Activated naive CD4-positive, alpha-beta T cell treated with anti-CD3 and anti-CD28 coated beads, Interleukin-2, amount 50 U/mL, for 72 hours (primary cell): ENCODE measurements at places on chromosomes 5 and 9.
A peak's percentile ranks its signal among the peaks of the same experiment; 100 is the strongest.

DNA sequence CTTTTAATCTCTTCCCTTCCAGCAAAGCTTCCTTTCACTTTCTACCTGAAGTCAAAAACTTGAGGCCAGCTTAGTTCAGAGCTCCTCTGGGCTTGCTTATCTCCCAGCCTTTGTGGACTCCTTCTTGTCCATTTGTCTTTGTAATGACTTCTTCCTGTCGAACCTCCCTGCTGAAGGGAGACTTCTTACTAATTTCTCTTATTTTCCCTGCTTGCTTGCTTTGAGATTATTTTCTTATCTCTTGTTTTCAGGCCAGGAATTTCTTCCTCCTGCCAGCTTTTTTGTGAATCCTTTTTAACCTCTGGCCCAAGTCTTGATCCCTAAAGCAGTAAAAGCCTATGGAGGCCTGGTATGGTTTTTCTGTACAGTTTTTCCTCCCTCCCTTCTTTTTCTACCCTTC lies 46.8 kb upstream of the DHFR start:
- DNase-seq: no peak

DNA sequence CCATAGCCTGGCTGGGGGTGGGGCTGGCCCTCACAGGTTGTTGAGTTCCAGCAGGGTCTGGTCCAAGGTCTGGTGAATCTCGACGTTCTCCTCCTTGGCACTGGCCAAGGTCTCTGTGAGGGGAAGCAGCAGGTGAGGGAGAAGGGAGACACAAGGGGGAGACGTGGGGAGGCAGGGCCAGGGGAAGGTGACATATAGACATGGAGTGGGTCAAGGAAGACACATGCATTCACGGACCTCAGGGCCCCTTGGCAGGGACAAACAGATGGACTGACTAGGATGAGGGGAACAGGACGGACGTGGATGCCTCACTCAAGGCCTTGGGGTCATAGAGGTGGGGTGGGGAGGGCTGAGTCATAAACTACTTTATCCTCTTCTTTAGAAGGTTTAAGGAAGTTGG lies 7.7 kb downstream of the TPM2 start:
- DNase-seq: no peak

DNA sequence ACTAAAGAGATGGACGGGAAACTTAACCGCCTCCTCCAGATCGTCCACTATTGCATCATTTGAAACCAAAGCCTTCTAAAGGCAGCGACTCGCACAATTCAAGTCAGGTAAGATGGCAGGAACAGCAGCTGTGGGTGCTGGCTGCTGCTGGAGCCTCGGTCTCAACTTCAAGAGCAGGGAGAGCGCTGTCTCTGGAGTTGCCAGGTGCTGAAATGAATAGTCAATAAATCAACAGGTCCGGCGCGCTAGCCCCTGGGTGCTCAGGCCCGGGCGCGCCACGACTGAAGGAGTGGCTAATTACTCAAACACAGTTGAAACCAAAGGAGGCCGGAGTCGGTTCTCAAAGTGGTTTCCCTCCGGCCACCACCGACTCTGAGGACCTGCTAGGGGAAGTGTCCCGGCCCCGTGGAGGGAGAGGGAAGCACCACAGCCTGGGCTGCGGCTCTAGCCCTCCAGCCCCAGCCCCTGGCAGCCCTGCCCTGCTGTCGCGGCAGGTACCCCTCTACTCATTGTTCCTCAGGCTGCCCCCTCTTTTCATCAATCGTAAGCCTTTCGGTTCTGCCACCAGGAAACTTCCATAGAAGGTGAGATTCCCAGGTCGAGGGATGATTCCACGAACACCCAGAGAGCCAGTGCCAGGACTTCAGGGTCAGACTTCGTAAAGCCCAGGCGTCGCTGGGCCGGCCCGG lies 804 bp downstream of the TTC39B start:
- peak; percentile 71 for DNase-seq

DNA sequence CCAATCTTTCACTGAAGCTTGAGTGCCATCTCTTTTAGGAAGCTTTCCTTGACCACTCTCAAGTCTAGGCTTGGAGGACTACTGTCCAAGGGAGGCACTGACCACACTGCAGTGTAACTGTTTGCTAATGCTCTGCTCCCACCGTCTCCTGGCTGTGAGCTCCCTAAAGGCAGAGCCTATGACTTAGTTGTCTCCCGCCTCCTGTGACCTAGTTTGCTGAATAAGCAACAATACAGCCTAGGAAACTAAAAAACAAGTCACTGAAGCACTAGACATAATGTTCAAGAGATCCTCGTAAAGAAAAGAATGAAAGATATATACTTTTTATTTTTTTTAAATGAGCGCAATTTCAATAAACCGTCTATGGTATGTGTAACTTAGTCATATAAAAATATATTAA lies 31.4 kb downstream of the LIX1 start:
- DNase-seq: no peak

DNA sequence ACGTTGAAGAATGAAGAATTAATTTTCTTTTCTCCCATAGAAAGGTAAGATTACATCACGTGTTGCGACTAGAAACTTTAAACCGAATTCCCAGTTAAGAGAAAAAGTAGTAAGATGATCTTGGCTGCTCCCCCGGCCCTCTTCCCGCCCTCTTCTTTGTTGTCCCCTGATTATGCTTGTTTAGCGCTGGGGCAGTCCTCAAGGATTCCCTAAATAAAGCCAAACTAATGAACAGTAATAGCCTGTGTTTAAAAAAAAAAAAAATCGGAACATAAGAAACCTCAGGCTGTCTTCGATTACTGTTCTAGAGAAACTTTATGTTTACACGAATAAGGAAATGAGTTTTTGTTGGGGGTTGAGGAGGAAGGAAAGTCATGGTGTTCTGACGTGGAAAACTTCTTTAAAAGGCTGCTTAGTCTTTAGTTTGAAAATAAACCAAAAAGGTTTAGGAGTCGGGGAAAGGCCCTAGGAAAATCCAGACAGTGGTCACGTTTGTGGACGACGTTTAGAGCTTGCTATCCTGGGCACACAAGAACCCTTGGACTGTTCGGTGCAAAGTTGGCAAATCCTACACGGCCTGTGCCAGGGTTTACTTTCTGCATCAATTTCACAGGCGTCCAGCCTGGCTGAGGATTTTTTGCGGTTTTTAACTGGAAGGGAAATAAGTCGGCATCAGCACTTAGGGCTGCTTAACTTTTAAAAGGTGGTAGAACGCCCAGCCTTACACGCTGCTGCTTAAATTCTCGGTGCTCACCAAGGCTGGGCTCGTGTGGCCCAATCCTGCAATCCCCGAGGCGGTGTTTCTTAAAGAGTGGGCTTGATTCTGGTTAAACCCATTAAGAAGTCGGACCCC lies 1.1 kb upstream of the MAT2B start:
- DNase-seq: no peak

- peak; percentile 1 for DNase-seq
Observed at GRCh38 chr5:132017316-132017715, 5.9 kb upstream of the ACSL6 start.

GRCh38 chr9:95242613-95243012 lies 74.9 kb downstream of the FANCC start:
- no peak for DNase-seq

GRCh38 chr5:95081982-95082381 lies 202.9 kb downstream of the MCTP1 start:
- DNase-seq: no peak

- no peak for DNase-seq
Observed at GRCh38 chr5:55969956-55970355, 24.8 kb downstream of the IL6ST start.

- DNase-seq: no peak
Observed at GRCh38 chr5:154449786-154450185, 4.0 kb downstream of the SAP30L start.

- no peak for DNase-seq
Observed at GRCh38 chr9:90393365-90394152, 249.1 kb downstream of the DIRAS2 start.

DNA sequence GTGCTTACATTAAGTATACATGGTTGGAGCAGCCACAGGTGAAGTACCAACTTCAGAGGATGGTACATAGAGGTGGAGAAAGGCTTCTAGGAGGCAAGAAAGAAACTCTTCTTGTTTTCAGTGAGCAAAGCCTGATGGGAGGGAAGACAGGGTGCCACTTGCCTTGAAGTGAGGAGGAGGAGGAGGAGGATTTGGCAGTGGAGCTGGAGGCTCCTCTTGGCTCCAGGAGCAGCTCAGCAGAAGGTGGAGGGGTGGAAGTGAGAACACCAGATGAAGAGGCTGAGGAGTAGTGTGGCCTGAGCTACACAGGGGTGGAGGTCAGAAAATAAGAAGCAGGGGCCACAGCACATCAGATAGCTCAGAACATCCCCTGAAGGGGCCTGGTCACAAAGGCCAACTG lies 91.1 kb upstream of the SHISAL2B start:
- no peak for DNase-seq

- no peak for DNase-seq
Observed at GRCh38 chr5:148969291-148969690, 93.6 kb downstream of the SH3TC2 start.

DNA sequence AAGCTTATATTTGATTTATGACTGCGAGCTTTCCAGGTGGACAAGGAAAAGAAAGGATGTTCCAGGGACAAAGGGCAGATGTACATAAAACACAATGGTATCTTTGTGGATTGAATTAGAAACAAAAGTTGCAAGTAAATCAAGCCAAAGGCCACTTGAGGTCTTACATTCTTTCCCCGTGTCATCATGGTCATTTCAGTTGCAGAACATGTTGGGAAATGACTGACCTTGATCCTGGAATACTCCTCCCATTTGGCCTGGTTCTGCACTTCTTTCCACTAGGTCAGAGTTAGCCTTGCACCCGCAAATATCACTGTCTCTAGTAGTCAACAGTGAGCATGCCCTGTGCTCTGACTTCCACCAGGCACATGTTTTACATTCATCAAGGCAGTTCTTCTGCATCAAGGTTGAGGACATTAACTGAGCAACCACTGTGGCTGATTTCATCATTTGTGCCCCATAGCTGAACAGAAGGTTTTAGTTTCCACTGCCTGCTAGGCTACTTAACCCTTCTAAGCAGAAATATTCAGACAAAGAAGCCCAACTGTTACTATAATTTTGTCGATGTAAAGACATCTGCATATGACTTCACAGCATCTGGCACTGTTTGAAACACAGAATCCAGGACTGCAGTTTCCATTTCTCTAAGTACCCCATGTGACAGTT lies 1161.7 kb upstream of the DMAC1 start:
- DNase-seq: no peak

- DNase-seq: no peak
Observed at GRCh38 chr5:108739906-108740305, 7.8 kb upstream of the FER start.

DNA sequence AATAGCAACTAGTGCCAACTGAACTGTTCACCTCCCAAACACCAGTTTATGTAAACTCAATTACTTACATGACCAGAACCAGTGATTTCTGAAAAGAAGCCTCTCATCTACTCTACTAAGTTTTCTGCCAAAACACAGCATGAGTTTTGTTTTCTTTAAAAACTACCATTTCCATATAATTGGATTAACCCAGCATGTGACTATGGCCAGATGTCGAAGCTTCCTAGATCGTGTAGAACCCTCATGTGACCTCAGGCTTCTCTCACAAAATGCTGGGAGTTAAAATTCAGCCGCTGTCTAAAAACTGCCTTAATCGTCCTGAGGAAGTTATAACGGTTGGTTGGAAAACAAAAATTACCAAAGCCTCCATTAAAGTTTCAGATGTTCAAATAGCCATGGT lies 303.5 kb downstream of the IRX1 start:
- DNase-seq: no peak

DNA sequence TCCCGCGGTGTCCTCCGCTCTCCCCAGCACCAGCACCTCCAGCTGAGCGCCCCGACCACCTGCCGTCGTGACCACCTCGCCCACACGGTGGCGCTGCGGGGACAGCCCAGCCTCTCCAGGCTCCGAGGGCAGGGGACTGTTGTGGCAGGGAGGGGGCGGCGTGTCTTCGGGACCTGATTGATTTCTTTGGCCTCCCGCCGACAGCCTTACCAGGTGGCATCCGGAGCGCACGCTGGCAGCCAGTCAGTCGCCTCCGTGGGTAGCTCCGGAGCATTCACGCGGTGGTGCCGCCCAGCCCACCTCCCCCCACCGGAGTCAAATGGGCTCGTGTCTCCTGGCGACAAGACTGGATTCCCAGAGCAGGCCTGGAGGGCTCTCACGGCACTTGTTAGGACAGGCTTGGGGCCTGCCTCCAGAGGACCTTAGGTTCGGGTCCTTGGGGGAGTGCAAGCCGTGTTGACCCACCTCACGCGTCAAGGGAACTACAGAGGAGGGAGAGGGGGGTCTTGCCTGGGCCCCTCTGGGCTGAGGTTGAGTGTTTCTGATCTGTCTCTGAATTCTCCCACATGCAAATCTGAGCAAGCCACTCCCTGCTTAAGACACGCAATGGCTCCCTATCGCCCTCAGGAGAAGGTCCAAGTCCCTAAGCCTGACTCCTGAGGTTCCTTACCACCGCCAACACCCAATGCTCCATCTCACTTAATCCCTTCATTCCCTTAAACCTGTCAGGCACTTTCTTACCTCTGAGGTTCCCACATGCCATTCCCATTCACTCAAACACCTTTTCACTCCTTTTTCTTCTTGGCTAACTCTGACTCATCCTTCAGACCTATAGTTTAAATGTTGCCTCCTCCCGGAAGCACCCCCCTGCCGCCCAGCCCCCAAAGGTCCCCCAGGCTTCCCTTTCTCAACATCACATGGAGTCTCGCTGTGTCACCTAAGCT lies 51.2 kb upstream of the GGTA1 start:
- peak; percentile 91 for DNase-seq
